ENCODE measurements at places on chromosomes 3 and 15. TPM values are rescaled to one million over a fixed set of nuclear protein-coding genes. Genes with fewer than 3 reads are reported as not detected.

ROPN1B gene
- 0.27 TPM for total RNA-seq

DNA sequence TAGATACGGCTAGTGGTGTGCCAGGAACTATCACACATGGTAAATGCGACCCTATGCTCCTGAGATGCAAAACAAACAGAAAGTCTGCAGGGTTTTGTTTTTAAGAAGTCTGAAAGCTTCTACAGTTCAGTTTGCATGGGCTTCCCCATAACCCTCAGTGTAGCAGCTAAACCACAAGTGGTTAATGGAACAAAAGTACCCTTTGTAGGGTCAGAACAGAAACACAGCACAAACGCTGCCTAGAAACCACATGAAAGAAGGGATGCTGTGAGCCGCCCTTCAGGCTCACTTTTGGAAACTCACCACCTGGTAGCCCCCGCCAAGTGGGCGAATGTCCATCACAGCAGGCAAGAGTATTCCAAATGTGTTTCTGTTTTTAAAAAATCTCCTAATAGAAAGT lies 46.2 kb downstream of the CTDSPL start:
- DNase-seq, result peak; percentile 9

- DNase-seq, result no peak
These were observed at the start of gene AADAC for GRCh38 chr3:151813799-151814198. AADAC (plus strand) TSS chr3:151814116; CDS start chr3:151814163, 47 bp downstream.

FAM219B gene
- 19.1 TPM for total RNA-seq

DNA sequence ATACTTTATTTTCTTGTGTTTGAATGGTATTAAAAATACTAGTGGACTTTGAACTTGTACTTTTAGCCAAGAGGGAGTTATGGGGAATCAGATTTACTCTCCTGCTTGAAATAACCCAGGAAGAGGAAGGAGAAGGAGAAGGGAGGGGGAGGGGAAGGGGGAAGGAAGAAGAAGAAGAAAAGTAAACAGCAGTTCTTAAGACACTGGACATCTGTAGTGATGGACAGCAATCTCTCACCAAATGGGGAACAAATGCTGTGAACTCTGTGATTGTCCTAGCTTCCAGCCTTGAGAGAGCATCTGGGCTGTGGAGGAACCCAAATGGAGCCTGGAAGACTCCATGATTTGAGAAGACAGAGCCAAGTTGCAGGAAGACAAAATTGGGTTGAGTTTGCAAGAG lies 52.0 kb downstream of the VPS8 start:
- DNase-seq, result no peak

DNA sequence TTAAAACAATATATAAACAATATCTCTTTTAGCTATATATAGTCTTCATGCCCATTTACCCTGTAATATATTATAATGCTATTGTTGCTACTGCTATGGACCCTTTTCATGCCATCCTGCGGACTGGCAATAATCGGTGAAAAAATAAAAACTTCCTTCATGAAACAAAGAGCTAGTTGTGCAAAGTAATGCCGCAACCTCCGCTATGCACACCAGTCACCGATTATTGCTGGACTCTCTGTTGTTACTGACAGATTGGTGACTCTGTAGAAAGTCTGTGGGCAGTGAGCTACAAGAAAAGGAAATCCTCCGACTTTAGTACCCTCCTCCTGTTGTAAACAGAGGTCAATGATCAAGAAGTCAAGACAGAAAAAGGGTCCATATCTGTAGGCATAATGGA lies 17.9 kb upstream of the ICE2 start:
- DNase-seq, result no peak

- peak; percentile 40 for DNase-seq
These were observed 119.9 kb downstream of the LMLN start for GRCh38 chr3:198079771-198080520.

GRCh38 chr3:122268257-122269024 lies 56.6 kb upstream of the CSTA start:
- no peak for DNase-seq

- DNase-seq, result no peak
These were observed 29.5 kb upstream of the APEH start for GRCh38 chr3:49644684-49645083.

AADACL2 gene
- total RNA-seq, result not detected

- DNase-seq, result peak; percentile 20
These were observed 1.0 kb upstream of the CD200R1L start for GRCh38 chr3:112847692-112848091.

SEMA5B gene
- not detected for total RNA-seq

DNA sequence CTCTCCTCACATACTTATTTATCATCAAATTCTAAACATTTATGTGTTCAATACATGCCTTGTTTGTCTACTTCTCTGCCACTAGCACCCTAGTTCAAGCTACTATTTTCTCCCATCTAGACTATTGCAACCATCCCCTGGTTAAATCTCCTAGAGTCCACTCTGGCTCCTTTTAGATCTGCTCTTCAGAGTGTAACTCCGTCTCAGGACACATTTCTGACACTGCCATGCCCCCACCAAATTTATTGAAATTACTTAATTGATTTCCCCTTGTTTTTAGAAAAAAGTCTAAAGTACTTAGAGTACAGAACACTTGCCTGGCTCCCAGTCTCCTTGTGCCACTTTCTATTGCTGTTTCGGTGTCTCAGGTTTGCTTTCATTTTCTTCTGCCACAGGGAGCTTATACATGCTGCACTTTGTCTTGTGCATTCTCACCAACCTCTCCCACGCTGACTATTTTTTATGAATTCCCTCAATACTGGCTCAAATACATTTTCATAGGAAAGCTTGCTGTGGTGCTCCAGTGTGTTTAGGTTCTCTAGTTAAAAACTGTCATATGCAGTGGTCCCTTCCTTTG lies 792.3 kb downstream of the DIPK2A start:
- no peak for DNase-seq

SEMA4B gene
- 16.2 TPM for total RNA-seq

- no peak for DNase-seq
These were observed 162.5 kb downstream of the MECOM start for GRCh38 chr3:169501061-169501460.

CCDC174 gene
- 10.1 TPM for total RNA-seq

SKOR1 gene
- not detected for total RNA-seq

- DNase-seq, result no peak
These were observed 55.5 kb downstream of the RGMA start for GRCh38 chr15:93033434-93034045.

TLR9 gene
- not detected for total RNA-seq

DNA sequence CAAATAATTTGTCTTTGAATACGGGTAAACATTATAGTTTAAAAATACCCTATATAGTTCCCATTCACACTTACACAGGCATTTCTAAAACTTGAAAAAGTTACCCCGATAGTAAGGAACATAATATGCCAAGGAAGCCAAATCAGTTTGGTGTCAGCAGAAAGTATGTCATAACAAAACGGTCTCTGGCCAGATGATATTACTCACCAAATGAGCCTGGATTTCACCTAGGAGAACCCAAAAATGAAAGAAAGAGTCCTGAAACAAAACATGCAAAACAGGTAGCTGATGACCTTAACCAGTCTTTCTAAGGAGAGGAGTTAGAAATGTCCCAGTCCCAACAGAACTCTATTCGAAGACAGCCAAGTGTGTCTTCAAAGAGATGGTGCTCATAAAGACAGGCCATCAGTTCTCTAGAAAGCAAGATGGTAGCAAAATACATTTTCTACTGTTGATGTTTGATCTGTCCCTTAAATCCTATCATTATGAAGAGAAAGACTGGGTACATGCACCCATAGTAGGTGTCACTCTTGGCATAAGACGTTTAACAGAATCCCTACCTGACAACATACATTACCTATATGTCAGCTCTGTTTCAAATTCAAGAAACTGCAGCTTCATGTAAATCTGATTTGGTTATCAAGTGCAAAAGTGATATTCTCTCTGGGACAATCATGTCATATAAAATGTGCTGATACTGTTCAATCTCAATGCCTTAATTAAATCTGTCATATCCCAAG lies 942.5 kb downstream of the ROBO1 start:
- no peak for DNase-seq

DNA sequence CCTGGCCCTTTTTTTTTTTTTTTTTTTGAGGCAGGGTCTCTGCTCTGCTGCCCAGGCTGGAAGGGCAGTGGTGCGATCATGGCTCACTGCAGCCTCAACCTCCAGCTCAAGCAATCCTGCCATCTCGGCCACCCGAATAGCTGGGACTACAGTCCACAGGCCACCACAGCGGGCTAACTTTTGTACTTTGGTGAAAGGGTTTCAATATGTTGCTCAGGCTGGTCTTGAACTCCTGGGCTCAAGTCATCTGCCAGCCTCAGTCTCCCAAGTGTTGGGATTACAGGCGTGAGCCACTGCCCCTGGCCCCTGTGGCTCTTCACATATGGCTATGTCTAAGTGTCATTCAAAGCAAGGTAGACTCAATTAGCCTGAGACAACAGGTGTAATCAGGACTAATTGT lies 8.8 kb upstream of the DPPA2 start:
- no peak for DNase-seq

GRCh38 chr3:141021261-141021660 lies 29.9 kb upstream of the SPSB4 start:
- DNase-seq, result no peak

DNA sequence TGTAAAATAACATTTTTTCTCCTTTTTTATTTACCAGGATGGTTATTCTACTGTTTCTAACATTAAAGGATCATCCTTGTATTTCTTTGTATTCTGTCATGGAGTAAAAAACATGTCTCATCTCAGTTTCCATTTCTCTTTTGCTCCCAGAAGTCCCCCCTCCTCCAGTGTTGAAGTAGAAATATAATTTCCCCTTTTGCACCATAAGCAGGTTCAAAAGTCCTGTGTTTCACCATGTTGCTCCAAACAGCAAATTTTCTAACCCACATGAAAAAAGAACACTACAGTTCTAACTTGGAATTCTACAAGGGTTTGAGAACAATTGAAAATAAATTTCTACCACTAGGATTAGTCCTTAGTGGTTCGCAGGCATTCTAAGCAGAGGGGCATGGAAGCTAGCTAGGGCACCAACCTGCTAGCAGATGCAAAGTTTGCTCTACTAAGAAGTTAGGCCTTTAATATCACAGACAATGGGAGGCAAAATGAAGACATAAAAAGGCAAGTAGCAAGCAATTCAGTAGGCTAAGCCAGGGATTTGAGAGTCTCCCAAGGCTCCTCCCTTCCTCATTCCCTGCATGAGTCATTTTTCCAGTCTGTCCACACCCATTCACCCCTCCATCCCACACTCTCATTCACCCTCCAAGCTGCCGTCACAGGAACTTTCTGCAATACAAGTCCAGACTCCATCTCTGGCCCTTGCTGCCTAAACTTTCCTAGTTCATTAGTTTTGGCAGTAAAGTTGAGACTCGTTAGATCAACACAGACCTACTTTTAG lies 2.3 kb upstream of the MBNL1 start:
- peak; percentile 94 for DNase-seq
